ENCODE measurements at places on chromosomes 6 and 20.

DNA sequence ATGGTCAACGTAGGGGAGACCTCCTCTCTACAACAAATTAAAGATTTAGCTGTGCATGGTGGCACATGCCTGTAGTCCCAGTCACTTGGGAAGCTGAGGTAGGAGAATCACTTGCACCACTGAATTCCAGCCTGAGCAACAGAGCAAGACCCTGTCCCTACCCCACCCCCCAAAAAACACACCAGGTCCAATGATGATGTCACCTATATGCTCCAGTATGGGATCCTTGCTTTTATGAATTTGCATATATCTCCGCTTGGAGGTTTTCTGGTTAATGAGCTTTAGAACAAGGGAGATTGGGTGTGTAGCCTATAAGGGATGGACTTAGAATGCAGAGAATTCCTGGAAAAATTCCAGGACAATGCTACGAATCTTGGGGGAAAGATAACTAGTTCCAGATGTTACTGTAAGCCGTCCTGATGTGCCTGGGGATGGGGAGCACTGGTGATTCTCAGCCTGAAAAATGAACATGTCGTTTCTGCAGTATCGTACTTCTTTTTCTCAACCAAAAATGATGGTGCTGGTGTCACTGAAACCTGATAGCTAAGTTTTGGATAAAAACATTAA lies 61.1 kb downstream of the ZBTB2 start:
- no peak for DNase-seq

DNA sequence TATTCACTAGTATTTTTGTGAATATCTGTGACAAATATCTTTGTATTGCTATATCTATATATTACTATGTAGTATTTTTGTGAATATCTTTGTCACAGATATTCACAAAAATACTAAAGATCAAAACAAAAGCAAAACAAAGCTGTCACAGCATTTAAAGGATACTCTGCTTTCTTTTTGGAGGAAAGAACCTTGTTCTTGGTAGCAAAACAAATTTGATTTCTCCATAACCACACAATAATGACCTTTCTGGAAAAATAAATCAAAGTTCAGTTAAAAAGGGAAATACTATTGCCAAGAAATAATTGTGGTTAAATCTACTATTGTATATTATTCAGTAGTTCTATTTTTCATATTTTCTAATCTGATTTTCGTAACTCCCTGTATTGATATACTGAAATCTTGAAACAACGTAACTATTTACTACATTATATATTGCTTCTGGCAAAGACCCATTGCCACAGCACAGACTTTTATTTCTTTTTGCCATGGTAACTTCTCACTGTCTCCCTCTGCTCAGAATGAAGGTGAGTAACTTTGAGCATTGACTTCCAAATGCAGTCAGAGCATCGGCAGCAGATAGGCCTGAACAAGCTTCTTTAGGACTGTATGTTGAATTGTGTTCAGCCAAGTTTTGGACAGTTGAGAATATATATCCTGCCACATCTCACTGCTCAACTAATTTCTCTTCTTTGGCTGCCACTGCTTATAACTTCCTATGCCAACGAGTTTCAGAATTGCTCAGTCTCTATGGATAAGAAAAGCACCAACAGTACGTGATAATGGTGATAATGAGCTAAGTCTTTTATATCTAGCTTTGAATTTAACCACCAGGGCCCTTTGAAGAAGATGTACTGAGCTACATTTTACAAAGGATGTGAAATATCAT lies 1097.2 kb upstream of the GJE1 start:
- no peak for DNase-seq

- no peak for DNase-seq
Measured at GRCh38 chr6:128046033-128046432, 145.2 kb upstream of the THEMIS start.

- DNase-seq = no peak
Measured at GRCh38 chr6:146881228-146882181, 282.7 kb downstream of the ADGB start.

Data from KG1 (cell line).